Effector memory CD4-positive, alpha-beta T cell (primary cell): ENCODE measurements at places on chromosomes 3 and 15.

DNA sequence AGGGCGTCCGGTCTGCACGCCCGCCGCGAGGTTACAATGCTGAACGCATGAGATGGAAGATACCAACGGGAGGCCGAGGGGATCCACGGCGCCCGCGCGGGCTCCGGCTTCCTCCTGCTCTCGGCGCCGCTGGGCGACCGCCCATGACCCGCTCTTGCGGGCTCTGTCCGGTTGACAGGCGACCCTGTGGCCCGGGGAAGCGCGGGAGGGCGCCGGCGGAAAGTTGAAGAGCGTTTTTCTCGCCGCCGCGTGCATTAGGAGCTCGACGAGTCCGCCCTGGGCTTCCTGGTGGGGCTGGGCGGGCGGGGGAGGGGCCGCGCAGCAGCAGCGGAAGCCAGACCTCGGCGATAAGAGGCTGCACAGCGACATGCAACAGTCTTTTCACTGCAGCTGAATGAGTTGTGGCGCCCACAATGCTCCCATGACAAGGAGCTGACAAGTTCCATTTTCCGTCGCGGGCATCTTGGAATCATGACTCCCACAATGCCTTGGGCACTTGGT, at the start of gene MBNL1:
Gene MBNL1, plus strand, starts transcription at position 375 of the 501 bp plus-strand sequence. CDS start 31,265 bp downstream, outside the sequence.
- peak within 1 kb of the TSS; percentile 90 for H3K4me3 ChIP-seq
- no peaks in the 10 kb centered on the region for H3K27me3 ChIP-seq
- H3K36me3 ChIP-seq = no peaks in the 10 kb centered on the region
- H3K4me1 ChIP-seq = peaks cover 24% of the 10 kb centered on the region
- peak; percentile 78 for DNase-seq

DNA sequence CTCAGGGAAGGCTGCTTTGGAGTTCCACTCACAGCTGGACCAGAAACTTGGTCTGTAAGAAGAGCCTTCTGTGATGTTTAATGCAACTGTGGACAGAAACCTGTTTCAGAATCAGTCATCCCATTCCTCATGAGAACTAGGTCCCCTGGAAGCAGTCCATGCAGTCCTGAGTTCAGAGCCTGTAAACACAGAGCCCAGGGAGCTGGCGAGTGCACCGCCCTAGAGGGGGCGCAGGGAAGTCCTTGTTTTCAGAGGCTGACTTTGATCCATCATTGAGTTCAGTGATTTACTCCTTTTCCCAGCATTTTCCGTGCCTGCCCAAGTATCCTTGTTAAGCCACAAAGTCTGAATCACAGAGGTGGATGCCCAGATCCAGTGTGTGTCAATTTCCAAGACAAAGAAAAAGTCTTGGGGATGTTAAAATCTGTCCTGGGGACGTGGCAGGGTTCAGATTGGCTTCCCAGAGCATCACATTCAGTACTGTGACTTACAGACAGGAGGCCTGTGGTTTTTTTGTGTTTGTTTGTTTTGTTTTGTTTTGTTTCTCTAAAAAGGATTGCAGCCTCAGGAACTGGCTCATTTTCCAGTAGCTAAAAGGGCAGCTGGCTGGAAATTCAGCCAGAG, 9.8 kb upstream of the TXNRD3 start:
- no peak overlapping the region for H3K4me3 ChIP-seq
- DNase-seq = no peak
- no peaks in the 10 kb centered on the region for H3K4me1 ChIP-seq
- H3K27me3 ChIP-seq = peaks cover 3% of the 10 kb centered on the region

DNA sequence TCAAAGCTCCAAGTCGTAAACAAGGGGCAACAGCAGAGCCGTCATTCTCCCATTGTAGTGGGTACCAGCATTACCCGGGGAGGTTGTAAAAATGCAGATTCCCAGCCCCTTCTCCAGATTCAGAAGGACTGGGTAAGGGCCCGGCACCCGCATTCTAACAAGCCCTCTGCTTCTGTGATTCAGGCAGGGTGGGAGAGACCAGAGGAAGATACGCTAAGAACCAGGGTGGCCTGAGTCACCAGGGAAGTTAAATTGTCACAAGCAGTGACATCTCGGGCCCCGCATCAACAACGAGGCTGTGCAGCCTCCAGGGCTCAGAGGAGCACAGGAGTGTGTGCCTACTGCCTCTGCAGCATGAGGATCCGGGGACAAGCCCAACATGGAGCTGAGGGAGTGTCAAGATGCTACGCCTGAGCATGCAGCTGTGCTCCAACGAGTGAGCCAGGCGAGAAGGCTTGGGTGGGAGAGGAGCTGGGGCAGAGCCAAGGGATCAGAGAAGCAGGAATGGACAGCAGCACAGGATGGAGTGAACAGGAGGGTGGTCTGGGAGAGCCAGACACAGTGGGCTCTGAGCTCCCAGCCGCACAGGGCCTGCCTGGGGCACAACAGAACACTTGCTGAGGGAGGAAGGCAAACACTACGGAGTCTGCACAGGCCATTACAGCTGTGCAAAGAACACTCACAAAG, 68.5 kb downstream of the CPN2 start:
- H3K36me3 ChIP-seq = no peaks in the 10 kb centered on the region
- no peaks in the 10 kb centered on the region for H3K27me3 ChIP-seq
- no peak overlapping the region for H3K27ac ChIP-seq
- H3K4me1 ChIP-seq = no peaks in the 10 kb centered on the region
- no peak overlapping the region for H3K4me3 ChIP-seq

DNA sequence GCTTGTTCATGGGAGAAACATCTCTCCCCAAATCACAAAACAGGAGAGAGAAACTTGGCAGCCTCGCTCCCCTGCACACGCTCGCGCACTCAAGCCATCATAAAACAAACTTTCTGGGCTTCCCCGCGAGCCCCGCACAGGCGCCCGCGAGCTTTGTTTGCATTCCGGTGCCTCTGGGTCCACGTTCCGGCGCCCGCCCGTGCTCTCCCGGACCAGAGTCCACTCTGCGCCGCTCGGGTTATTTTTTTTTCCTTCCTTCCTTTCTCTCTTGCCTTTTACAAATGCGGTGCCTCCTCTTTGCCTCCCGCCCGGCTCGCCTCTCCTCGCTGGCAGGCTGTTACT, 363 bp downstream of the MAGI1 start:
- no peaks in the 10 kb centered on the region for H3K36me3 ChIP-seq
- no peak overlapping the region for H3K27ac ChIP-seq
- DNase-seq = no peak
- no peak overlapping the region for H3K4me3 ChIP-seq
- peaks cover 24% of the 10 kb centered on the region for H3K27me3 ChIP-seq

GRCh38 chr3:146382386-146382785, 87.0 kb downstream of the PLSCR2 start:
- H3K4me1 ChIP-seq = no peaks in the 10 kb centered on the region
- no peaks in the 10 kb centered on the region for H3K27me3 ChIP-seq
- no peak overlapping the region for H3K27ac ChIP-seq
- no peaks in the 10 kb centered on the region for H3K36me3 ChIP-seq
- no peak for DNase-seq

DNA sequence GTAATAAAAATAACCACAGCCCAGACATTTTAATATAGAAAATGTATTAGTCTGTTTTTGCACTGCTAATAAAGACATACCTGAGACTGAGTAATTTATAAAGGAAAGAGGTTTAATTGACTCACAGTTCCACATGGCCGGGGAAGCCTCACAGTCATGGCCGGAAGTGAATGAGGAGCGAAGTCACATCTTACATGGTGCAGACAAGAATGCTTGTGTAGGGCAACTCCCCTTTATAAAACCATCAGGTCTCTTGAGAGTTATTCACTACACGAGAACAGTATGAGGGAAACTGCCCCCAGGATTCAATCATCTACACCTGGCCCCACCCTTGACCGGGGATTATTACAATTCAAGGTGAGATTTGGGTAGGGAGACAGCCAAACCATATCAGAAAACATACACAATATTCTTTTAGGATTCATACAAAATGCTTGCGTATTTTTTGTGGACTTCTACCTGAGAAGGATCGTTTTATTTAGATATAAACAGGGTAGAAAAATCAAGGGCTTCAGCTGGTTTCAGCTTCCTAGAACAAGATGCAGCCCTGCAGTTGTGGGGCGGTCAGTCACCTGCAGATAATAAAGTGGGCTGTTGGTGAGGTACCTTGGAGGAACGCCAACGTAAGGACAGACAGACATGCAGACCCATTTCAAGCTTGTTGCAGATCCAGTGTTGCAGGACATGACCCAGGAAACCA, 101.9 kb downstream of the TNIK start:
- no peak overlapping the region for H3K27ac ChIP-seq
- H3K27me3 ChIP-seq = no peaks in the 10 kb centered on the region
- H3K4me3 ChIP-seq = no peak overlapping the region
- H3K4me1 ChIP-seq = no peaks in the 10 kb centered on the region

- H3K4me1 ChIP-seq = peaks cover 24% of the 10 kb centered on the region
- H3K27me3 ChIP-seq = no peaks in the 10 kb centered on the region
- no peak overlapping the region for H3K4me3 ChIP-seq
- no peak overlapping the region for H3K27ac ChIP-seq
Observed at GRCh38 chr15:51837792-51838251, 8.4 kb downstream of the TMOD3 start.

- no peak for DNase-seq
- H3K4me1 ChIP-seq = no peaks in the 10 kb centered on the region
- no peaks in the 10 kb centered on the region for H3K27me3 ChIP-seq
- no peak overlapping the region for H3K27ac ChIP-seq
- H3K36me3 ChIP-seq = no peaks in the 10 kb centered on the region
Observed at GRCh38 chr3:188868803-188869202, 303.0 kb upstream of the TPRG1 start.

DNA sequence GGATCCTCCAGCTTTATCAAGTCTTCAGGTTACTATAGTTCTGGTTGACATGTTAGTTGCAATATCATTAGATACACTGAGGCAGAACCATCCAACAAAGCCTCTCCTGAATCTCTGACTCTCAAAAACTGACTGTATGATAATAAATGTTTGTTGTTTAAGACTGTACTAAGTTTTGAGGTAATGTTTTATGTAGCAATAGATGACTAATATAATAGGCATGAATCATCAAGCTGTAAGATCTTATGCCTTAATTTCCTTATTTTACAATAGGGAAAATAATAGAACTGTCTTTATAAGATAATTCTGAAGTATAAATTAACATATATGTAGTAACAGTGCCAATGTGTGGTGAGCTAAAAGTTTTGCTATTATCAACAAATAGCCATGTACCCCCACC, 88.9 kb upstream of the TBC1D5 start:
- no peaks in the 10 kb centered on the region for H3K27me3 ChIP-seq
- no peaks in the 10 kb centered on the region for H3K36me3 ChIP-seq
- H3K4me3 ChIP-seq = no peak overlapping the region
- DNase-seq = no peak

DNA sequence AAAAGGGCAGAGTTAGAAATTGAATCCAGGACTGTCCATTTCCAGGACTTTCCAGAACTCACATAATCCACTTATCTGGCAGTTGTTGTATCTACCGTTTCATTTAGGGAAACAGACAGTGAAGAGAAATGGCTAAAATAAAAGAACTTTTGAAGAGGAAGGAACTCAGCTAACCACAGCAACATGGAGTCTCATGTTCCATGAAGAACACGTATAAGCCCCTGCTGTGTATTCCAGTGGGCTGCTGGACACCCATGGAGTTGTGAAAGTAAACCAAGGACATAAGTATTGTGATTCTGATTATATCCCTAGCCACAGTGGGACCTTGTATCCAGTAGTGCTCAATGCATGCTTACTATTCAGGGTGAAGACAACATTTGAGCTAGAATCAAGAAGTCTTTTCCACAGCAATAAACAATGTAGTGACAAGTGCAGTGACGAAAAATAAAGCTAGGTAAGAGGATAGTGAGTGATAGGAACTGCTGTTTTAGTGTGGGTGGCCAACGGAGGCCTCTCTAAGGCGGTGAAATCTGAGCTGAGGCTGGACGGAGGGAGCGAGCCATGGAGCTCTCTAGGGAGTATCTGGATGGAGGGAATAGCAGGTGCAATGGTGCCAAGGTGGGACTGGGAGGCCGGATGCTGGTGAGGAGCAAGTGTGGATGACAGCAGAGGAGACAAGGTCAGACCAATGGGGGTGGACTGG, 26.8 kb upstream of the TRH start:
- no peaks in the 10 kb centered on the region for H3K4me1 ChIP-seq
- H3K27me3 ChIP-seq = no peaks in the 10 kb centered on the region
- no peak for DNase-seq
- no peaks in the 10 kb centered on the region for H3K36me3 ChIP-seq
- H3K4me3 ChIP-seq = no peak overlapping the region

DNA sequence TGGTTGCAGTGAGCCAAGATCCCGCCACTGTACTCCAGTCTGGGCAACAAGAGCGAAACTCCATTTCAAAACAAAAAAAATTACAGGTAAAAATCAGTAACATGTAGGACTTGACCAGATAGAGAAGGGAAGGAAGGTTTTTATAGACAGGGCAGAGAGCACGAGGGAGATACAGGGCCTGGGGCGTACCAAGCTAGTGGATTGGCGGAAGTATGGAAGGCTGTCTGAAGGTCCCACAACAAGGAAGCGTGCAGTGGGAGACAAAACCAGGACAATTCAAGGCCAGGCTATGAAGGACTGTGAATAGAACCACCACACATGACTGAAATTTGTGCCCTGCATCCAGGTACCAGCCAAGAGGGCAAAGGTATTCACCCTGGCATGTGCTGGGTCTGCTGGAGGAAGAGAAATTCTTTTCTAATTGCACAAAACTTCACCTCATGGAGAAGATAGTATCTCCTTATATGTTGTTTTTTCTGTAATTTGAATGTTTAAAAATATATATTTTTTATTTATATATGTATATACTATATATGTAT, 33.0 kb upstream of the BCL2A1 start:
- H3K27me3 ChIP-seq = no peaks in the 10 kb centered on the region
- H3K27ac ChIP-seq = no peak overlapping the region
- no peak overlapping the region for H3K4me3 ChIP-seq
- no peak for DNase-seq
- H3K36me3 ChIP-seq = no peaks in the 10 kb centered on the region

GRCh38 chr15:56356616-56357015, 8.6 kb upstream of the TEX9 start:
- H3K27ac ChIP-seq = no peak overlapping the region
- H3K27me3 ChIP-seq = no peaks in the 10 kb centered on the region

GRCh38 chr3:136840252-136840651, 21.3 kb downstream of the SLC35G2 start:
- peaks cover 3% of the 10 kb centered on the region for H3K36me3 ChIP-seq
- H3K27me3 ChIP-seq = no peaks in the 10 kb centered on the region
- no peaks in the 10 kb centered on the region for H3K4me1 ChIP-seq
- H3K27ac ChIP-seq = no peak overlapping the region
- no peak overlapping the region for H3K4me3 ChIP-seq
- DNase-seq = no peak
